ENCODE measurements at places on chromosomes 11 and 22.

DNA sequence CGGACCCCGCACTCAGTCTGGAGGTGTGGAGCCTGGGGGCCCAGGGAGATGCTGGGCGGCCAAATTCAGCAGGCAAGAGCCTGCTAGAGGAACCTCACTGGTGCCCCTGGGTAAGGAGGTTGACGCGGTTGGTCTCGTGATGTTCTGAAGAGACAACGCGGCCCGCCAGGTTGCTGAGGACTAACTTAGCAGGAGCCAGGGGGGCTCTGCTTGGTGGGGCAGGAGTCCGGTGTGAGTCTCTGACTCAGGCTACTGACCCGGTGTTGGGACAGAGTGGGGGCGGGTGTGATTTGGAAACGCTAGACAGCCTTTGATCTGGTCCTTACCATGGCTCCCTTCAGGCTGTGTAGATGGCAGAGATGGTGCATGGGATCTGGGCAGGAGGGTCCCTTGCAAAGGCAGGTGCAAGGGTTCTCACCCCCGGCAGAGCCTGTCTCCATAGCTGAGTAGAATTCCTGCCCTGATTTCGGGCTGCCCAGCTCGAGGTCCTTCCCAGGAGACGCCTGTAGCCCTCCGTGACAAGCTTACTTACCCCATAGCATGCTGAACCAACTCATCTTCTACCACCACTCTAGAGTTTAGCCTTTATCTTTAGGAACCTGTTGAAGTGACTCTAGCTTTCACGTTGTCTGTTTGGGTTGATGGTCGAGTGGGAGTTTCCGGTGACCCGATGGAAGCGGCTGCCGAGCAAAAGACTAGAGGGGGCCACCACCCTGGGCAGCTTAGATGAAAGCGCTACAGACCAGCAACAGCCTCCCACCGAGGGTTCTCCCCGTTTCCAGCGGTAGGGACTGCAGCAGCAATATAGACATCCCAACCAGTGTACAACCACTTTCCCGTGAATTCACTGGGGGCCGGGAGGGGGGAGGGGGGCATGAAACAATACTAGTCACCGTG is 38.4 kb downstream of the KCNC1 start:
- no peak for DNase-seq

- no peak for DNase-seq
Observed at GRCh38 chr22:22388494-22388893, 120.0 kb downstream of the ZNF280B start.

DNA sequence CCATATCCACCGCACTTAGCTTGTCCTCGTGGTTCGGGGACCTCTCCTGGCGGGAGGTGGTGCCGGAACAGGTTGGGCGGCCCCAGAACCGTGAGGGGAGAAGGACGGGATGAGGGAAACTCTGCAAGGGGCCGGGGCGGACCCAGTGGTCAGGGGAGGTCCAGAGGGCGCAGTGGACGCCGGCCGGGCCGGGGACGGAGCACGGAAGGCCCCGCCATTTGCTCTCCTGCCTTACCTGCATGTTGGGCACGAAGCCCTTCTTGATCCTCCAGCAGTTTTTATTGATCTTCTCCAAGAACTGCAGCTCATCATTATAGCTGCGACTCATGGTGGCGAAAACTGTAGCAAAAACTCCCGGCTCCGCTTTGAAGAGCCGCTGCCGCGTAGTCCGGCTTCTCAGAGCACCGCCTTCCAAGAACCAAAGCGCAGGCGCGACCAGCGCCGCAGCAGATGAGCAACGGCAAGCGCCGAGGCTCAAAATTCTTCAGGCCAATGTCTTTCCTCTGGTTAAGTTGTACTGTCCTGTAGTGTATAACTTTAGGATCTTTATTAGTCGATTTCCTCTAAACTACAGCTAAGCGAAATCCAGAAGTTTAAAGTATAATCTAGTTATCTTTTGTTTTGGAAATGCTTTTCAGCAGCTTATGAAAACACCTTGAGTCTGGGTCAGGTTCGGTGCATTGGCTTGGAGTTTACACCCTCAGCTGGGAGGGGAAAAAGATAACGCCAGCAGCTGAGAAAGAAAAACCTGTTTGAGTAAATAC is at the start of gene RTCB:
TSS of gene RTCB (minus strand) at position 419 of the 764 bp plus-strand sequence. CDS start at position 328, 91 bp downstream.
- DNase-seq: peak; percentile 64

- DNase-seq: no peak
Observed at GRCh38 chr22:40193429-40194421, 16.0 kb downstream of the TNRC6B start.

DNA sequence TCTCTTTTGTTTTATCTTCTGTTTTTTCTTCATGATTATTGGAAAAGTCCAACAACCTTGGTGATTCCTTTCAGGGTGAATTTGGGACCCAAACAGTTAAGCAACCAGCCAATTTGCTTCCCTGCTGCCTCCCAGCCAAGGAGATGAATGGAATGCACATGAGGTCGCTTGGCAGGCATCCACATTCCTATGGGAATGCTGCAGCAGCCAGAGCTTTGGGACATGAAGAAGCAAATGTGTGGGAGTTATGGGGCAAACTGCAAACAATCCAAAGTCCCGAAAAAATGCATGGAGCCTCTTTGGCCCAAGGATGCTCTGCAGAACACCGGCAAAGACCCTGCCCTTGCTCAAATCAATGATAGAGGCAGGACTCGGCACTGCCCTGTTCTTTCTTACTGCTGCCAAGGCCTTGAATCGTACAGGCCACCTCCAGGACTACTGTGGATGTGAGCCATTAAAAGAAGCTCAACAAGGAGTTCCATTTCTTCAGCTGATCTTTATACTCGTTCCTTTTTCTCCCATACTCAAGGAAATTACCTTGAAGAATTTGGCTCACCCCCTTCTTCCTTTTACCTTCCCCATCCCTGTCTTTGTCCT is 117.3 kb upstream of the TEAD1 start:
- DNase-seq: no peak

DNA sequence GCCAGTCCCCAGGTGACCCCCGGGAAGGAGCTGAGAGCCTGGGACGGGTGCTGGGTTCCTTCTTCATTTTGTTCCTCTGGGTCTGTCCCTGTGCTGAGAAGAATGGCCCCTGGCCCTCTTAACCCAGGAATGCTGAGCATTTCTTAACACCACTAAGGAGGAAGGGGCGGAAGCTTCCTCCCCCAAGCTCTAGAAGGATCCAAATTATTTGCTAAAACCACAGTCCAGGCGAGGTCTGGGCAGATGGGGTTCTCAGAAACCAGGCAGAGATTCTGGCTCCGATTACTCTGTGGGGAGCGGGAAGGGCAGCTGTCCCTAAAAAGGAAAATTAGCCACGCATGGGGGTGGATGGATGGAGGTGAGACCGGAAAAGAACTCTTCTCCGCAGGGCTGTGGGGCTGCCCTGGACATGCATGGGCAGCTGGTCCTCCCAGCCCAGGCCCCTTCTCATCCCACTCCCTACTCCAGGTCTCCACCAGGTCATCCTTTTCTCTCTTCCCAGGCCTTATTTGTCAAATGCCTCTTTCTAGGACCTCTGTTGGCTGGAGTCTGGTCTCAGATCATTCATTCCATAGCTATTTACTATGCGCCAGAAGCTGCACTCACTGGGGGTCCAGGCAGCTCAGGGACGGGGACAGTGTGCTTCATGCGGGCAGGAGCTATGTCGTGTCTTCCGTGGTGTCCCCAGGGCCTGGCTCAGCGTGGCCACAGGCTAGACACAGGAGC is 45.0 kb upstream of the MYH9 start:
- no peak for DNase-seq

GRCh38 chr22:50258361-50259292 is 2.9 kb downstream of the MAPK12 start:
- no peak for DNase-seq

GRCh38 chr11:128603752-128604414 is 16.5 kb upstream of the ETS1 start:
- no peak for DNase-seq

DNA sequence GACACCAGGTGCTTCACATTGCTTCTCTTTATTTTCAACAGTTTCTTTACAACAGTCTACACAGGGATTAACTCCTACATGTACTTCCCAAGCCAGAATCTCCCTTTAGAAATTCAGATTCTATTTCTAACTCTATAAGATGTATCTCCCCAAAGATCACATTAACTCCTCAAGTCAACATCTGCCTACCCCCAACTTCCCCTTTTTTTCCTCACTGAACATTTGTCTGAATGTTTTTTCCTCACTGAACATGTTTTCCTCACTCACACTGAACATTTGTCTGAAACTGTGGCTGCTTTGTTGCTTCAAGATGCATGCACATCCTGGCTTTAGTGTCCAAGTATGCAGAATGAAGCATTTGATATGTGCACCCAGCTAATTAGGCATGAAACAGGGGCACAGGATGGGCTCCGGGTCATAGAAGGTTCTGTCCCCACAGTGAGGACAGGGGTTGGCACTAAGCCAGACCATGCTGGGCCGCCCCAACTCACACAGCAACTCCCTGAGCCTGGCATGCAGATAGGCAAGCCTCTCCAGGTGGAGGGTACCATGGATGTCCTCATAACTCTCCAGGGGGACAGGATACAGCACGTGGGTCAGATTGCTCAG is 11.3 kb downstream of the PRAME start:
- no peak for DNase-seq

- no peak for DNase-seq
Observed at GRCh38 chr11:70645537-70645936, 247.2 kb downstream of the CTTN start.

DNA sequence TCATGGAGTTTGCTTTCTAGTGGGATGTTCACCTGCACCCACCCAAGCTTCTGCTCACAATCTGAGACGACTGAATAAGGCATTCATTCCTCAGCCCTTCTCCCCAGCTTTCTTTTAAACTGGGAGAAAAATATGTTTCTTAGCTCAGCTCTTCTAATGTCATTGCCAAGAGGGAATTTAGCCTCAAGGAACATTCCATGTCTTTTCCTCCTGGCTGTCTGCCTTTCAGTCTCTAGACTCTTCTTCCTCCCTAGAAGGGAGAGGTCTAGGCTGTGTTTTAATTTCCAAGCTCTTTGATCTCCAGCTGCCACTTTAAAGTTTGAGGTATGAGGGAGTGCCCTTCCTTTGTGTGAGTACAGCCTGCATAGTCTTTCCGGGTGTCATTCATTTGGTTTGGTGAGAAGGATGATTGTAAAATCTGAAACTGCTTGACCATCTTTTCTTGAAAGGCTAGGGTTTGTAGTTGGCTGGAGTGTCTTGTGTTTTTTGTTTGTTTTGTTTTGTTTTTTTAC is 11.7 kb upstream of the HTATIP2 start:
- no peak for DNase-seq

GRCh38 chr11:57599381-57599780 is 1.9 kb downstream of the SERPING1 start:
- DNase-seq: no peak

GRCh38 chr11:7844986-7845385 is 48.2 kb upstream of the OR5P2 start:
- DNase-seq: no peak

GRCh38 chr11:103970701-103971249 is 65.7 kb upstream of the DDI1 start:
- DNase-seq: no peak

DNA sequence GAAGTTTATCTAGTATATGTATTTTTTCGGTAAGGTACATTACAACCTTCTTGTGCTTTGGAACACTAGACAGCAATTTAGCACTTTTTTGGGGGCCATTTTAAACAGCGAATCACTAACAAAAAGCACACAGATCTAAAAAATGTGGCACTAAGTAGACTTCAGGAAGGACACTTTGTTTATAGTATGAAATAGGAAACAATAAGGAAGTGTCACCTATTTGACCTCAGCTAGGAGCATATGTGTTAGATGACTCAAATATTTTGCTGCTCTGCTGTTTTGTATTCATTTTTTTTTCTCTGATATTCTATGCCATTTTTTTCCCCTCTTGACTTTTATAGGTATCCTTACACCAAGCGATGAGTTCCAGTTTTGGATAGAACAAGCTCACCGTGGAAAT is 5.6 kb downstream of the DYNC2H1 start:
- DNase-seq: no peak

DNA sequence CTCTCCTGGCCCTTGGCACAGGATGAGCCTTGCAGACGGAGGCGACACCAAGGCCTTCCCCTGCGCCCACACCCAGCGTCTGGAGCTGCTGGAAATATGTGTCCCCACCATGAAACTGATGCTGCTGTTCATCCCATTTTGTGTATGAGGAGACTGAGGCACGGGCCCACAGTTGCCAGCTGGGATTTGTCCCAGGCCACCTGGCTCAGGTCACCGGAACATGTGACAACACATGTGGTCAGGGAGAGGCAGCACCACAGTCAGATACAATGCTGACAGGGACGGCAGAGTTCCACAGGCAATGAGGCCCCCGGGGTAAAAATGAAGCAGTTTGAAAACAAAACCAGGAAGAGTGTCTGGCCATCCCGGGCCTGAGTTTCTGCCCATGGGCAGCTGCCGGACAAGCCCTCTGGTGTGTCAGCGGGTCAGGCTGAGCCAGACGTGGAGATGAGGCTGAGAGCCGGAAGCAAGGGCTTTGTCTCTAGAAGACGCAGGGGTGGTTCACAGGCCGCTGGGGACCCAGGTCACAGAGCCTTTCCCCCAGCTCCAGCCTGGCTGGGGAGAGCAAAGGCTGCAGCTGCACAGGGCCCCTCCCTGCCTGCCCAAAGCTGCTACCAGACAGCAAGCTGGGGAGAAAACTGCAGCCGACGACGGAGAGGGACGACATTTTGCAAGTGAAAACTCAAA is 80.7 kb downstream of the CDKN1C start:
- DNase-seq: no peak

DNA sequence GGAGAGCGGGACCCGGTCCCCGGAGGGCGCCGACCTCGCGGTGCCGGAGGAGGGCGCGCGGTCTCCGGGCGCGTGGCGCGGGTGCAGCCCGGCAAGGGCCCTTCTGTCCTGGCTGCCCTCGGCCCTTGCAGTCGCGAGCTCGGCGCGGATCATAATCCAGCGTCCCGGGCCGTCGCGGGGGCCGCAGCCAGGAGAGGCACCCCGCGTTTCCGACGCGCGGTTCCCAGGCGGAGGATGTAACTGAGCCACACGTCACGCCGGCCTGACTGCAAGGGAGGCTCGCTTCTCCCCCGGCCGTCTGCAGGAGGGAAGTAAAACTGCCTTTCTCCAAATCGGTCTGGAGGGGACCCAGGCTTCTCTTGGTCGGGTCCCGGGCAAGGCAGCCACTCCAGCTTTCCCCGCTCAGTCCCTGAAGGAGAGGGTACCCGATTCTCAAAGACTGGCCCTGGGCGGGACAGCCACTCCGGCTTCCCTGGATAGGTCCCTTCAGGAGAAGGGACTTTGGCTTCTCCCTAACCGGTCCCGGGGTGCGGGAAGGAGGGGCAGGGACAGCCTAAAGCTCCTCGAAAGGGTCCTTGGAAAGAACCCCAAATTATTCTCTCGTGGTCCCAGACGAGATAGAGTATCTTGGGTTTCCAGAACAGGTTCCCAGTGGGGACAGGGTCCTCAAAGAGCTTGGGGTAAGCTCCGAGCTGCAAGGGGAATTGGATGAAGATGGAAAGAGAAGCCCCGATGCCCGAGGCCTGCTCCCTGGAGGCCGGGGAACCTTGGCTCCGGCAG is 836 bp downstream of the SPON1 start:
- DNase-seq: no peak

DNA sequence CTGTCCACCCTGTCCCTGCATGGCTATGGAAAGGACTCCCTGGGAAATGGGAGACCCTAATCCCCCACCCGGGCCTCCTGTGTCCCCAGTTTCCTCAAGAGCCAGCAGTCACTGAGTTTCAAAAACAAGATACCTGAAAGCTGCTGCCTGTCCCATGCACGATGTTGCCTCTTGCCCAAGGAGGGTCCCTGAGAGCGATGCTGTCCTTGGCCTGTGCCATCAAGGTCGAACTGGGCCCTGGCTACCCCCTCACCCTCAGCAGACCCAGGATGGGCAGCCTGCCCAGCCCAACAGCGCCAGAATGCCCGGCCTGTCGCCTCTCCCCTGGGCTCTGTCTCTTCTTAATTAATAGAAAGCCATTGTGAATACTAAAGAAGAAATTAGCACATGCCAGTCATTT is 104.5 kb upstream of the LMO1 start:
- no peak for DNase-seq

Measured in NCI-H510A (cell line).